ENCODE measurements at places on chromosomes 5 and 9.

DNA sequence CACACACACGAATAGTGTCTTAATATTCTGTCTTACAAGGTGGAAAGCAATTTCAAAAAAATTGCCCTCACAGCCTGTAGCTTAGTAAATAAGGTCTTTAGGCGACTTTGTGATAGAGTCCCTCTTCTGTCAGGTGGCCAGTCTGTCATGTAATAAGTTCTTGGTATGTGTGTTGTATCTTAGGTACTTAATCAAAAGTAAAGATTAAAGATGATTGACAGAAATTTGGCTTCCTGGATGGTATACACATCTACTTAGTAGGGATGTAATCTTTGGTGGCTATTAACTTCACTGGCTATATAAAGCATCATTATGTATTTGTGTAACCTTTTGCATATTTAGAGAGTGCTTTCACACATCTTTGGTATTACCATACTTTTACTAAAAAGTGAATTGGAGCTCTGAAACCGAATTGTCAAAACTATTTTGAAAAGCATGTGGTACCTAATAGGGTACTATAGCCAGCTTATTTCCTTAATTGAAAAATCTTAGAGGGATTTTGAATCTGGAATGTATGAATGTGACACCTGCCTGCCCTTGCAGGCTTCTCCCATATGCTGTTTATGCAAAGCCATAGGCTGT, 3.4 kb downstream of the G3BP1 start:
- DNase-seq, result no peak

DNA sequence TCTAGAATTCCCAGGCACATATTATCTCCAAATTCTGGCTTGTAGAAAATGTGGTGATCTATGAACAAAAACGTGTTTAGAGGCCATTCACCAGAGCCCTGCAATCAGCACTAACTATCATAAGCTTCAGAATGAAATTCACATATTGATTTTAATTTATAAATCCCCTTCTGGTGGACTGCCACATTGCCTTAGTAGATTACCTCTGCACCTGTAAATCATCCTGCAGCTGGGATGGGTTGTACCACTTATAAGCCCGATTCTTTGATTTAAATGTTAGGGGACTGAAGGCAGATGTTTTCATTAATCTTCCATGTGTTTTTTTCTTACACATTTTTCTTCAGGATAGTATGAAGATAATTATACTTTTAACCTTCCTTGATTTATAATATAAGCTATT, 140.7 kb upstream of the PTPRD start:
- no peak for DNase-seq

GRCh38 chr9:26058111-26058895, 380.1 kb upstream of the TUSC1 start:
- DNase-seq, result no peak

- no peak for DNase-seq
Measured at GRCh38 chr5:149665416-149666175, 64.5 kb upstream of the PPARGC1B start.

- DNase-seq, result no peak
Measured at GRCh38 chr5:20109326-20109725, 121.3 kb upstream of the CDH18 start.
